ENCODE measurements at places on chromosomes 11 and 22. TPM values are rescaled to one million over a fixed set of nuclear protein-coding genes. Genes with fewer than 3 reads are reported as not detected.
A peak's percentile ranks its signal among the peaks of the same experiment; 100 is the strongest.

MYO18B gene
- total RNA-seq, result 0.09 TPM

IGSF9B gene
- total RNA-seq, result 1.1 TPM

HBG2 gene
- not detected for total RNA-seq

PELI3 gene
- total RNA-seq, result 6.2 TPM

DNA sequence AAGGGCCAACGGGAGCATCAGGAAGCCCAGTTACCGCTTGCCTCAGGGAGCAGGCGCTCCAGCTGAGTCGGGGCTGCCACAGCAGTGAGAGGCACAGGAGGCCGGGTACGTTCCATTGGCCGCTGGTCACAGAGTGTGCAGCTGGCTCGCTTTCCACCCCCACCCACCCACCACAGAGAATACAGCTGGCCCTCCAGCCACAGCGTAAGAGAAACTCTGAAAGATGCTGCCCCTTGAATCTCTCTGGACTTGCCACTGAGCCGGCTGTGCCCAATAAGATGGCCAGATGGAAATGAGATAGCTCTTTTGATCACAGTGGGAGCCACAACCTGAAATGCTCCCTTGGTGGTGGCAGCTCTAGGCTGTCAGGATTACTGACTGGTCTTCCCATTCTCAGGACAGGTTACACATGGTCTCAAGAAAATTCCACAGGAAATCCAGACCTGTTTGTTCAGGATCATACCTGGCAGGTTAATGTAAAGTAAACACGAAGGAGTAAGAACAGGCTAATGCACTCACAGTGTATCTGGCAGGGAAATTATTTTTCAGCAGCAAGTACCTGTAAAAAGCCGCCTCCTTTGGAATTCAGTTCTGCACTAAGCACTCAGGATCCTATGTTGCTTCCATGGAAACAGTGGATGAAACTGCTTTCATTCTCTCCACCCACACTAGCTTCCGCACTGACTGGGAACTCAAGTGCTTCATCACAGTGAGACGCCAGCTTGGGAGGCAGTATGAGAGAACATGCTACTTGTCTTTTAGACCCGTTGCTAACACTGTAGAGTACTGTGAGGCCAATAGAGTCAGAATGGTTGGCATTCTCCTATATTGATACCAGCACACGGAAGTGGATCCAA, 16.5 kb downstream of the SIAE start:
- DNase-seq, result no peak

DNA sequence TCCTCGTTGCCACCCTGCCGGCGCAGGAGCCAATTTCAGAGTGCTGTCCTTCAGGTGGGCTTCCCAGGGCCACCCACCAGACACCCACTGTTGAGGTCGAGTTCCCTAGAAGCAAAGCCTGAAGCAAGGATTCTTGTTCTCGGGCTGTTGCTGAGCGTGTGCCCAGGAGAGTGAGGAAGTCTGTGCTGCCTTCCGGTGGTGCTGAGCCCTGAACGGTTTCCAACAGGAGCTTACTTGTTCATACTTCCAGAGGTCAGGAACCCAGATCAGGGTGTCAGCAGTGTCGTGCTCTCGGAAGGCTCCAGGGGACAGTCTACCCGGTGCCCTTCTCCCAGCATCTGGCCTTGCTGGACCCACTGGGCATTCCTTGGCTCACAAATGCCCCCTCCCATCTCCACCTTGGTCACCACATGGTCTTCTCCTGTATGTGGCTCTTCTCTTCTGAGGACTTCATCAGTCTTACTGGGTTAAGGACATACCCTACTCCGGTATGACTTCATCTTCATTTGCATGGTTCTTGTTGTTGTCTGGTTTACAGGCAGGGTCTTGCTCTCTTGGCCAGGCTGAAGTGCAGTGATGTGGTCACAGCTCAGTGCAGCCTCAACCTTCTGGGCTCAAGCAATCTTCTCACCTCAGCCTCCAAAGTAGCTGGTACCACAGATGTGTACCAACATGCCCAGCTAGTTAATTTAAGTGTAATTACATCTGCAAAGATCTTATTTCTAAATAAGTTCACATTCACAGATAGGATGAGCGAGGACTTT, 11.2 kb downstream of the SLC25A1 start:
- no peak for DNase-seq

DNA sequence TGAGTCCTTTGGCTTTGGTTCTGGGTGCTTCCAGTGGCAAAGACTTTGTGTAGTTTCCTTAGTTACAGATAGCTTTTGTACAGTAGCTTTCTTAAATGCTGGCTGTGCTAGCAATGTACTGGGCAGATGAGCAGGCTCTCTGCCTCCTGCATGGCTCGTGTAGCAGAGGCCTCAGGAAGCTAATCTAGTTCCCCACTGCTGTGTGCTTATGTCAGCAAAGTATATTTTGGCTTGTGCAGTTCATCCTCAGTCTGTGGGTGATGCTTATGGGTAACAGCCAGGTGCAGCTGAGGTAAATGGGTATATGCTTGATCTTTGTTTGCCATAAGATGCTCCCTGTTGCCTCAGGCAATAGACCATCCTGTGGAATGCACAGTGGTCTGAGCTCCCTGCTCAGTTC, 69.0 kb upstream of the FAM181B start:
- DNase-seq, result no peak

DNA sequence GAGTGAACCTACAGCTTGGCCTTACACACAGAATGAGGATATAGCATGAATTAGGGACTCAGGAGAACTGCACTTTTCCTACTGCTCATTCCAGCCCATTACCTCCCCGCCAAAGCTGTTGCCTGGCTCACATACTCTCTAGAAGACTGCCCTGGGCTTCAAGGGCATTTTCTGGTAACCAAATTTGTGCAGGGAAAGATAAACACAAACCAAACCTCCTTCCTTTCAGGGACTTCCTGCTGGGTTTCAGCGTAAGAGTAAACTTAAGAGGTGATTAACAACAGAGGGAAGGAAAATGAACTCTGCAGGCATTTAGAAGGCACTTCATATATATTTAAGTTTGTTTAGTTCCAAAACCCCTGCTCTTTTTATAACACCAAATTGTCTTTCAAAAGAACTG, 194.9 kb downstream of the SWAP70 start:
- no peak for DNase-seq

- DNase-seq, result no peak
Measured at GRCh38 chr11:75492181-75492820, 33.4 kb downstream of the GDPD5 start.

DNA sequence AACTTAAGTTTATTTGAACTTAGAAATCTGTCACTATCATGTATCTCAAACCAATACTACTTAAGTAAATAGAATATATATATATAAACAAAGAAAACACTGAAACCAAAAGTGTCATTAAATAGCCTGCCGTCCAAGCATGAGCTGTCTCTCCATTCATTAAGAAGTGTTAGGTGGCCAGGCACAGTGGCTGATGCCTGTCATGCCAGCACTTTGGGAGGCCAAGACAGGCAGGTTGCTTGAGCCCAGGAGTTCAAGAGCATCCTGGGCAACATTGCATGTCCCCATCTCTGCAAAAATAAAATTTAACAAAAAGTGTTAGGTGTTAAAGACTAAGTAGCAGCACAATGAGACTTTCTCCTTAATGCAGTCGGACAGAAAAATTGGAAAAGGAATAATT, 14.0 kb downstream of the CD6 start:
- DNase-seq, result no peak

DNA sequence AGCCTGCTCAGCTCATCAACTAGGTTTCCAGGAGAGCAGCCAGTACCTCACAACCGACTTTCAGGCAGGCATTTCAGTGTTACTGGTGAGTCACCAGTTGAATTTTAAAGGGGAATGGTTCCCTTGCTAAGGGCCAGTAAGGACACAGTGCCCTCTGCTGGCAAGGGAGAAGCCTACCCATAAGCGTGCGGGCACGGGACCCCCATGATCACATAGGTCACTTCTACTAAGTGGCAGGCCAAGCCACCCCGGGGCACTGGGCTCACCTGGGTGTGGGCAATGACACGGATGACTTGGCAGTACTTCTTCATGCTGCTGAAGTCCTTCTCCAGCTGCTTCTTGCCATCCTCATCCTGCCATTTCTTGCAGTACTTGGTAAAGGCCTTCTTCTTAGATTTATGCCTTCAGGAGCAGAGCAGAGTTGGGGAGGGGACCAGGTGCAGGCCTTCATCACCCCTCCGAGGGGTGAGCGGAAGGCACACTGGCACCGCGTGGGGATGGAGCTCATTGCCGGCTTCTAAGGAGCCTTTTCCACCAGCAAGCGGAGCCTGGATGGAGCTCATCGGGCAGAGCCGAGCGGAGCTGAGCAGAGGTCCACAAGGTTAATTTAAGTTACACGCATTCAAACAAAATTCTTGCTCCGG, 2.9 kb downstream of the RPL3 start:
- peak; percentile 84 for DNase-seq

DNA sequence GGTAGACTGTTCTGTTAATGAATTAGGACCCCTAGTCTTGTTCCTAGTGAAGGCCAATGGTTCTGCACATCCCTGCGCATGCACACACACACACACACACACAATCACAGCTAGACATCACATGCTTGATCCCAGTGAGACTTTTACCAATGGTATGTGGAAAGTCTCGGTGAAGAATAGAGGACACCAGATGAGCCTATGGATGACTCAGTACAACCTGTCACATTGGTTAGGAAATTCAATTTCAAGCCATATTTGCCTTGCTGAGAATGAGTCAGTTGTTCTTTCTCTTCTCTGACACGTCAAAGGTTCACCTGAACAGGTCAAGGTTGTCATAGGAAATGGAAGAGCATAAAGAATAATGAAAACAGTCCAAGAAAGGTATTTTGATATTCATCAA, 122.0 kb downstream of the SLC17A6 start:
- DNase-seq, result no peak

GRCh38 chr11:134360050-134360835, 28.5 kb downstream of the GLB1L2 start:
- DNase-seq, result peak; percentile 59

DNA sequence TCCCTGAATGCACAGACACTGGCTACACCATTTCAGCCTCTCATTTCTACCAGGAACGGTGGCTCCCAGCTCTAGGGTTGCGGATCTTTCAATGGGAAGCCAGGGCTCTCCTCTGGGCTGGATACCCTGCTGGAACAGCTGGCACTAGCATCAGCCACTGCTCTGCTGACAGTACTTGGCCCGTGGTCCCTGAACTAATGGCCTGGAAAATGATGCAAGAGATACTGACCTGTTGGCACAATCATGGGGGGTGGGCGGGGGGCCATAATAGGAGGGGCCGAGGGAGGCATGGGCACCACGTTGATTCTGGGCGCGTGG, 10.7 kb upstream of the TBC1D10A start:
- no peak for DNase-seq
